ENCODE measurements at places on chromosomes 4 and X. TPM values are rescaled to one million over a fixed set of nuclear protein-coding genes. Genes with fewer than 3 reads are reported as not detected.
A peak's percentile ranks its signal among the peaks of the same experiment; 100 is the strongest.

Gene RAI2
- not detected for total RNA-seq

- DNase-seq, result no peak
These were observed 42.8 kb upstream of the TRIM2 start for GRCh38 chr4:153161226-153161963.

DNA sequence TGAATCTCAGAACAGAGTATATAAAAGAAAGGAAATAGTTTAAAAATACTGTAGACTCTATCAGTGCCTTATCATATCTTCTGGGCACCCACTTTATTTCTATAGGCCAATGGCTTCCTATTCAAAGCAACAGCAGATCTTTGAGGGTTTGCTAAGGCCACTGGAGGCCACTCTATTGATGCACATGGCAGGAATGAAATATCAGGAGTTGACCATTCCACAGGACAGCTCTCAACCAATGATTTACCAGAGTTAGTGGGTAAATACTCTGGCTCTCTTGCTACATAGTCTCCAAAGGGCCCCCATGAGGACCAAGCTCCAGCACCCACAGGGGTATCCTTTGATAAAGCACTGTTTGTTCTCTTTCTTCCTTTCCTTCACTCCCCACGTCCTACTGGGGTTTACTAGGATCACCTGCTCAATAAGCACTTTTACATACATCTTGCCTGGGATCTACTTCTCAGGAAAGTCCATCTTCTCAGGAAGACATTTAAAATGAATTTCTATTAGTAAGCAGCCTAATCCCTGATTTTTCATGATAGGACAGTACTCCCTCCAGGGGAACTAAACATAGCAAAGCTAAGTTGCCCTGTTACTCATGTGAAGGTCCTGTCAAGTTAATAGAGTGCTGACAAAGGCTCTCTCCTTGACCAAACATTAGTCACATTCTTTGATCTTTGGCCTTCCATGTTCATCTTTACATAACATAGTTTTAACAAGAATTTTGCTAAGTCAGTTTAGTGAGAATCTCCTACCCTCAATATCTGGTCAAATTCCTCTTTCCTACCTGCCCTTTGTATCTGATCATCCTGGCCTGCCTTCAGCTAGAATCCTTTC is 459.7 kb downstream of the GRXCR1 start:
- no peak for DNase-seq

DNA sequence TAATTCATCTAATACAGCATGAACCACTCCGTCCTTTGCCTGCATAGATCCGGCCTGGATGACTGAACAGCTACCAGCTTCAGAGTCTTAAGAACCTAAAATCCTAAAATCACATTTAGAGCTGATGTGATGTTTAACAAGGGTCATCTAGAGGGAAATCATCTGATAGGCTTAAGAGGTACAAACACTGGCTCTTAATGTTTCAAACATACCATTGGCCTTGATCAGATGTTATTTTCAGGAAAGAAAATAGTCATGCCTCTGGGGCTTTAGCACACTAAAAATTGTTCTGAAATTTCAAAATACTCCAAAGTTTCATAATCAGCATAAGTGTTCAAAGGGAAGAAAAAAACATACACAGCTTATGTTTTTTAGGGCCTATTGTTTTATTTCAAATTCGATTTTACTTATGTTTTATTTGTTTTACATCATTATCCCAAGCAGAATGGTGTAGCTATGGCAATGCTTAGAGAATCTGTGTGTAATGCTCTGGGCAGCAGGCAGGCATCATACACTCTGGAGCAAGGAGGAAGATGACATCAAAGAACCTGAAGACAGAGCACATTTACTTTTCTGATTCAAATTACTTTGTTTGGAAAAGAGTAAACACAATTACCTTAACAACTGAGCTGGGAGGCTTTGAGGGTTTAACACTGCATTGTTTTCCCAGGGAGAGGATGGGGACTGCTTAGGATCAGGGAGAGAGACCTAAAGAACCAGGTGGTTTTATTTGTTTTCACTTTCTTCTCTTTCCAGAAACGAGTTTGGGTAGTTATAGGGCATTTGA is 25.3 kb upstream of the LEF1 start:
- peak; percentile 35 for DNase-seq

Gene GYG2
- total RNA-seq, result 13.0 TPM
